Stimulated activated CD8-positive, alpha-beta memory T cell treated with anti-CD3 and anti-CD28 coated beads, Interleukin-15, amount 100 ng/mL, for 24 hours (primary cell): ENCODE measurements at places on chromosomes 5 and 9.

DNA sequence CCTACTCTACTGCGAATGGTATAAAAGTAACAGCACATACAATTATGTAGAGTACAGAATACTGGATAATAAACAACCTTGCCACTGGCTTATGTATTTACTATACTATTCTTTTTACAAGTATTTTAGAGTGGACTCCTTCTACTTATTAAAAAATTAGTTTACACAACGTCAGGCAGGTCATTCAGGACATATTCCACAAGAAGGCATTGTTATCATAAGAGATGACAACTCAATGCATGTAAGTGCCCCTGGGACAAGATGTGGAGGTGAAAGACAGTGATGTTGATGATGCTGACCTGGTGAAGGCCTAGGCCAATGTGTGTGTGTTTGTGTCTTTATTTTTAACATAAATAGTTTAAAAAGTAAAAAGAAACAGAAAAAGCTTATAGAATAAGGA lies 421.7 kb downstream of the CDH12 start:
- no peak for DNase-seq

- no peak for DNase-seq
Measured at GRCh38 chr9:69637193-69637816, 34.9 kb downstream of the APBA1 start.

- no peak for DNase-seq
Measured at GRCh38 chr5:149001162-149001561, 61.7 kb downstream of the SH3TC2 start.

GRCh38 chr5:29899583-29899982 lies 1293.9 kb upstream of the CDH6 start:
- DNase-seq, result no peak
